NCI-H1092 (cell line): ENCODE measurements at places on chromosomes 11 and 22.

DNA sequence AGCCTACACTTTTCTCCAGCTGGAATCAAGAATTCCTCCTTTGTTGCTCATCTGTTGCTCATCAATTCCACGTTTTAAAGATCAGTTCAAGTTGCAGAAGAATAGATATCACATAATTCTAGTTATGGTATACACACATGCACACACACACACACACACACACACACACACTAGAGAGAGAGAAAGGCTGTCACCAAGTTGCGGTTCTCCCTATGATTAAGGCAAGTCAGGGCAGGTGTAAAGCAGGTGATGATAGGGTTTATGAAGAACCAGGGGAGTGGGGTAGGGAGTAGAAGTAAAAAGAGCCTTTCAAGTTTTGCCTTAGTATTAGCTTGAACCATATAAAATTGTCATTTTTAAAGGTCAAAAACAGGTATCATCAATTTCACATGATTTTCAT lies 31.7 kb upstream of the TMPRSS4 start:
- DNase-seq, result no peak

DNA sequence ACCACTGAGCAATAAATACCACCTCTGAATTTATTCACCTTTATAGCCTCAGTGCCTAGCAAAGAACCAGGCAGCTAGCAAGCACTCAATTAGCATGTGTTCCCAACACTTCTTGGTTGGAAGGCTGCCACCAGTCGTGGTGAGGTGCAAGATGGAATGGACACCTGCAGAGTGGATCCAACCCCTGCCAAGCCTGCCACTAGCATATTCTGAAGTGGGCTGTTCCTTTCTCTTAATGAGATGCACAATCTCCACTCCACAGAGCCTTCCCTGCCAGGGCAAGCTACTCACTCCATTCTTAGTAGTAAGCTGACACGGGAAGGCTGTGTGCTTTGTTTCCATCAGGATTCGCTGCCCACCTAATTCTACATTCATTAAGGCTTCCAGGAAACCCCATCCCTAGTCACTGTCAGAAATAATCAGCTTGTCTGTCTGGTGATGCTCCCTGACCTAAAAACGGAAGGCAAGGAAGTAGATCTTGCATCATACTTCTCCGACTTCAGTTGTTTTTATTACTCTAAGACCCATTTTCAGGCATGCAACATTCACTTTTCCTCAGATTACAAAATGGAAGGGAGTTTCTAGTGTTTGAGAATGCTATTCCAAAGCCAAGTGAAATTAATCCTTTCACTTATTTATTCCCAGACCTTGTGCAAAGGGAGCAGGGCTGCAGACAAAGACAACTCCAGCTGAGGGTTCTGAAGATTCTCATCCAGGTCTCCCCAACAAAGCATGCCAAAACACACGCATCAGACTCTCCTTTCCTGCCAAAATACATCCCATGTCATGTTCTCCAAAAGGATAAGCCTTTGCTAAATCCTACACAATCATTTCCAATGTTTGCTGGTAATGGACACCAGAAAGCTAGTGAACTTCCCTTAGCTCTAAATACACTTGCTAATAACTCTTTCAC lies 128.0 kb downstream of the TENM4 start:
- peak; percentile 95 for DNase-seq

GRCh38 chr11:79193663-79194310 lies 247.0 kb downstream of the TENM4 start:
- DNase-seq, result no peak

DNA sequence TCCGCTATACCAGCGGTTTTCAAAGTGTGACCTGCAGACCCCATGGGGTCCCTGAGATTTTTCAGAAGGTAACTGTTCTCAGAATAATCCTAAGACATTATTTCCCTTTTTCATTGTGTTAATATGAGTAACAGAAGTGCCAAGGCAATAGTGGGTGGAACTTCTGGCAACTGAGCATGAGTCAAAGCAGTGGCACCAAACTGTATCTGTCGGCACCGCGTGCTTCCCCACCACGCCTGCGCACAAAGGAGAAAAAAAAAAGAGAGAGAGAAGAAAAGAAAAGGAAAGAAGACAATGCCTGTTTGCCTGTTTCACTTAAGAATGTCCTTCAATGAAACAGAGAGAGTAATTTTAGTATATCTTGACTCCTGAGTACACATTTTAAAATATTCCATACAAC lies 679.9 kb downstream of the OPCML start:
- DNase-seq, result no peak

GRCh38 chr11:122205036-122205435 lies 89.0 kb upstream of the BLID start:
- DNase-seq, result no peak

DNA sequence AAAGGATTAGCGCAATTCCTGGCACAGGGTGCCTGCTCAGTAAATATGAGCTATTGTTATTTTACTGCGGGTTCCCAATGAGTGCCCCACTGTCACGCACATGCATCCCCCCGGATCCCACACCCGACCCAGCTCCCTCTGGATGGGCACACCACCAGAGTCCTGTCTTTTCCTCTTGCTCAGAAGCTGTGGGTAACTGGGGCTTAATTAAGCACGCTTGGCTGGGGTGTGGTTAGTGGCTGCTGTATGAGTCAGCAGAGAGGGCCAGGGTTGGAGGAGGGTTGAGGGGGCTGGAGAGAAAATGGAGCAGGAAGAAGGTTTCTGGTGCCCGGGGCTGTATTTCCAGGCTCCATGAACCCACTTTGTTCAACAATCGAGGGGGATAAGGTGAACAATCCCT lies 30.3 kb upstream of the NECTIN1 start:
- no peak for DNase-seq

DNA sequence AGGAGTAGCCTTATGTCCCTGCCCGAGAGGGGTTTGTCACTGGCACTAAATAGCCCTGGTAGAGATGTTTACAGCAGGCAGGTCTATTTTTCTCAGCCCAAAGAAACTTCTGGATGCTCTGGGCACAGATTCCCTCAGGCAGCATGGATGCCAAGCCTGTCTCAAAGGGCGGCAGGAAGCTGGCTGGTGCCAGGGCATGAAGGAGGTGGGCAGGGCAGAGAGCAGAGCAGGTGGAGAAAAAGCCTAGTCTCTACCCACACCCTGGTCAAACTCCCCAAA lies 4.1 kb upstream of the GAS2L1 start:
- no peak for DNase-seq

GRCh38 chr11:69920345-69921127 lies 101.3 kb upstream of the FGF3 start:
- DNase-seq, result no peak

- DNase-seq, result no peak
Measured at GRCh38 chr22:24433001-24433827, 5.8 kb downstream of the ADORA2A start.

DNA sequence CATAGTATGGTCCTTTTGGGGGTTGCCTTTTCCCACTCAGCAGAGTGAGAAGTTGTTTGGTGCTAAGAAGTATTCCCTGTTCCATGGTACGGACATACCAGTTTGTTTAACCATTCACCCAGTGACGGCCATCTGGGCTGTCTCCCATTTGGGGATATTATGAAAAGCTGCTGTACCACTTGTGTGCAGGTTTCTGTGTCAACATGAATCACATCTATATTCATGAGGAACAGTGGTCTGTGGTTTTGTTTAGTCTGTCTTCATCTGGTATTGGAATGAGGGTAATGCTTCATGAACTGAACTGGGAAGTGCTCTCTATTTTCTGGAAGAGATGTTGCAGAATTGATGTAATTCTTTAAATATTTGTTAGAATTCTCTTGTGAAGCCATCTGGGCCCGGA lies 89.5 kb downstream of the TRMU start:
- DNase-seq, result no peak

DNA sequence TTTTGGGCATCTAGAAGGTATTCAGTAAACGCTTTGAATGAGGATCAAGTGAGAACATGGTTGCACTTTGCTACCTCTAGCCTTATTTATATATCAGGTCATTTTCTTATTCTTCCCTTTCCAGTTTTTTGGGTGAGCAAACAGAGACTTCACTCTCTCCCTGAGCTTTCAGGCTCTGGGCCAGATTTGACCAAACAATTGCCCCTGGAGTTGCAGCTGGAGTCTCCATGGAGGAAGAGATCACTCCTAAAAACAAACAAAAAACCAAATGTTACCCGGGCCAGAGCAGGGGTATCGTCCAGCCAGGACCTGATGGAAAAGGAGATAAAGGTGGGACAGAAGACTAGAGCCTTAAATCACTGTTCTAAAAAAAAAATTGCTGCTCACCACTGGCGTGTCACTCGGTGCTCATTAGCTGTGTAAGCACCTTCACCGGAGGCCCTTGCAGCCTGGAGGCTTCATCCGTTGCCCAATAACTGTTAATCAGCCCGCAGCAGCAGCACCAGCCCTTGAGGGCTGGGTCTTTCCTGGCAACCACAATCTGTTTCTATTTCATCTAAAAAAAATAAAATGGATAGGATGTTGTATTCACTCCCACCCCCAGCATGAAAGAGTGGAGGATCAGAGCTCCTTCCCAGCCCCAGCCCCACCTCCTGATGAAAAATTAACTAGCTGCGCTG lies 125.0 kb downstream of the PKNOX2 start:
- DNase-seq, result peak; percentile 42

DNA sequence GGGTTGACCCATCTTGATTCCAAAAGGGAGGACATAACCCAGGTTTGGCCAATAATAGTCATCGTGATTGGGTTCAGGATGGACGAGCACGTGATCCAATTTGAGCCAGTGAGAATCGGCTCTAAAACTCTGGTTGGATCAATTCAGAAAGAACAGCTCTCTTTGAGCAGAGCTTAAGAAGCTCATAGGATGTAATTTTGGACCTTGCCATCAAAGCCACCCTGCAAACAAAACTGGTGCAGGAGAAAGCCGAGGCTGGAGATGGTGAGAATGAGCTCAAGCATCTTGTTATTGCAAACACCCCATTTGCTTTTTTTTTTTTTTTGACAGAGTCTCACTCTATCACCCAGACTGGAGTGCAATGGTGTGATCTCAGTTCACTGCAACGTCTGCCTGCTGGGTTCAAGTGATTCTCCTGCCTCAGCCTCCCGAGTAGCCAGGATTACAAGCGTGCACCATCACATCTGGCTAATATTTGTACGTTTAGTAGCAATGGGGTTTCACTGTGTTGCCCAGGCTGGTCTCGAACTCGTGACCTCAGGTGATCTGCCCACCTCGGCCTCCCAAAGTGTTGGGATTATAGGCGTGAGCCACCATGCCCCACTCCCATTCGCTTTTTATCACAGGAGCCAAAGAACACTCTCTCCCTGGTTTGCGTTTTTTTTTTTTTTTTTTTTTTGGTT lies 13.8 kb upstream of the MIAT start:
- DNase-seq, result no peak

GRCh38 chr11:64130618-64131017 lies 35.3 kb downstream of the MACROD1 start:
- DNase-seq, result no peak

DNA sequence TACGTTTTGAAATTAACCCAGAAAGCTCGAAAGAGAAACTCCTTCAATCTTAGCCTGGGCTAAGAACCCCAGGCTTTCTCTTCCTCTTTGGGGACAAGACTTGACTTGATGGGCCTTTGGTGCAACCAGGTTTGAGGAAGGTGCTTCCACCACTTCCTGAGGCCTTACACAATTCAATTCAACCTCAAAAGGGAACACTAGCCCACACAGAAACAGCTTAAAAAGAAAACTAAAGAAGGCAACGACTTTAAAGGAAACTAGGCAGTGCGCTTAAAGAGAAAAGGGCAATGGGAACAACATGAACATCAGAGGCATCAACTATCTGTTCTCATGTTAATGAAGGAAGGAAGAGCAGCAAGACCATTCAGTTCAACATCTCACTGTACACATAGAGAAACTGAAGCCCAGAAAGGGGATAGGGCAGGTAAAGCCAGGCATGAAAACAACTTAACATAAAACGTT lies 24.8 kb downstream of the PAK1 start:
- no peak for DNase-seq

GRCh38 chr11:62242021-62242420 lies at the start of gene SCGB1D2:
Gene SCGB1D2 (plus strand): TSS chr11:62242239. CDS start chr11:62242308, 69 bp downstream.
- peak; percentile 88 for DNase-seq

- DNase-seq, result peak; percentile 44
Measured at GRCh38 chr22:28333088-28333487, 346.6 kb downstream of the TTC28 start.

DNA sequence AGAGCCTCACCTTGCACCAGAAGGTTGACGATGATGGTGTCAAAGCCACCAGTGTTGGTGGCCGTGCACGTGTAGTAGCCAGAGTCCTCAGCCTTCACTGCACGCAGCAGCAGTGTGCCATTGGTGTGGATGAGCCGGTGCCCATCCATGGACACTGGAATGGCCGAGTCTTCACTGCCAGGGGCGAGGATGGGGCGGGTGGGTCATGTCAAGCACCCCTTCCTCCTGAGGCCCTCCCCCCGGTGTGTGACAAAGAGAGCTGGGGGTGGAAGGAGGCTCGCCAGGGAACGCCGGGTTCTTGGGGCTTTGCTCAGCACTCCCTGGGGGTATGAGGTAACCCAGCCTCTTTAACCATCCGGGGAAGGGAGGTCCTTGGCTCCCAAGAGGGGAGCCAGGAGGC lies 111.6 kb downstream of the CEP164 start:
- DNase-seq, result no peak

GRCh38 chr11:111137846-111138245 lies 107.7 kb upstream of the POU2AF2 start:
- DNase-seq, result peak; percentile 78

DNA sequence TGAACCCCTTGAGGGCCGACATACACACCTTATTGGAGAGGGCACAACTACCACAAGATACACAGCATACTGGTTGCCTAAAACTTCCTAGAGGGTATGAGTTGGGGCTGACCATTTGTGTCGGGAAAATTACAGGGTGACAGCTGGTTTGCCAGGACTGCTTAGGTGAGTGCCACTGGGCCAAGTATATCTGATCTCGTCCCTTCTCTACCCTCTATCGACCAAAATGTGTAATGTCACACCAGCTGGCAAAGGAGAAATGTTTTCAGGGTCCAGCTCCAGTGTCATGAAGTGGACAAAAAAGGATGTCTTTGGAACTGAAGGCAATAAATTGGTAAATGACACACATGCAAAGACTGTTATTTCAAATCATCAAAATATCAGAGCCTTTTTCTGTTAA lies 126.1 kb downstream of the PGR start:
- DNase-seq, result no peak

DNA sequence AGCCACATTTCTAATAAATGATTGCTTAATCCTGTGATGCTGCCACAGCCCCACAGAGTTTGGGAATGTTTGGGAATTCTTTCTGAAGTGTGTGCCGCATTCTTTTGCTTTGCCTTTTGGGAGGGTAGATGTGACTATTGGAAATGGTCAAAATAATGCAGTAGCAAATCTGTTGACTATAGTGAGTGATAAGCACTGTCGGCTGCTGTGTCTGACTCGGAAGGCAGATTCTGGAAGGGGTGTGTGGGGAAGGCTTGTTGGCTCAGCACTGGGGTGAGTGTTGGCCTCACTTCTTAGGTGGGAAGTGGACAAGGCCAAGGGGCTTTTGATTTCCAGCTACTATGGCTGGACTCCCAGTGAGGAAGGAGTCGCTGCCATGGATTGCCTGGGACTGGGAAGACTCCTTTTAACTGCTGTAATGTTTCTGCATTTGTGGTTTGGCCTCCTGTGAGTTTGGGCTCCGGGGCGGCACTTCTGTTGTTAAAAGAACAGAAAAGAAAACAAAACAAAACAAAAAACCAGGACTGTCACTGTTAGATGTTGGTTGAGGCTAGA lies 20.1 kb downstream of the ZBTB16 start:
- DNase-seq, result no peak

GRCh38 chr11:95242845-95243605 lies 12.0 kb upstream of the SESN3 start:
- DNase-seq, result no peak
